Cardiac septum (tissue), 1 donor: ENCODE measurements at places on chromosomes 13 and 19. TPM values are rescaled to one million over a fixed set of nuclear protein-coding genes. Genes with fewer than 3 reads are reported as not detected.

DNA sequence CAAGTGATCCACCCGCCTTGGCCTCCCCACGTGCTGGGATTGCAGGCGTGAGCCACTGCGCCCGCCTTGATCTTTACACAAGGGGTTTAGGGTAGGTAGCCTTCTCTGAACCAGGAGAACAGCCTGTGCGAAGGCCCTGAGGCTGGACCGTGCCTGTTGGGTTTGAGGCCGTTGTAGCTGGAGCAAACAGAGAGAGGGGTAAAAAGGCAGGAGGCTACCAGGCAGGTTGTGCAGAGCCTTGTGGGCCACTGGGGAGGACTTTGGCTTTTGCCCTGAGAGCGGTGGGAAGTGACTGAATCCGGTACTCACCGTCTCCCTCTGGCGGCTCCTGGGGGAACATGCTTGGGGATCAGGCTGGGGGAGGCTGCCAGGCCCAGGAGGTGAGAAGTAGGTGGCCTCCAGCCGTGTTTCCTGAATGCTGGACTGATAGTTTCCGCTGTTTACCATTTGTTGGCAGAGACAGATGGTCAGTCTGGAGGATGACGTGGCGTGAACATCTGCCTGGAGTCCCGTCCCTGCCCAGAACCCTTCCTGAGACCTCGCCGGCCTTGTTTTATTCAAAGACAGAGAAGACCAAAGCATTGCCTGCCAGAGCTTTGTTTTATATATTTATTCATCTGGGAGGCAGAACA, 24.6 kb downstream of the SPC24 start:
- DNase-seq: peak; percentile 92

DNA sequence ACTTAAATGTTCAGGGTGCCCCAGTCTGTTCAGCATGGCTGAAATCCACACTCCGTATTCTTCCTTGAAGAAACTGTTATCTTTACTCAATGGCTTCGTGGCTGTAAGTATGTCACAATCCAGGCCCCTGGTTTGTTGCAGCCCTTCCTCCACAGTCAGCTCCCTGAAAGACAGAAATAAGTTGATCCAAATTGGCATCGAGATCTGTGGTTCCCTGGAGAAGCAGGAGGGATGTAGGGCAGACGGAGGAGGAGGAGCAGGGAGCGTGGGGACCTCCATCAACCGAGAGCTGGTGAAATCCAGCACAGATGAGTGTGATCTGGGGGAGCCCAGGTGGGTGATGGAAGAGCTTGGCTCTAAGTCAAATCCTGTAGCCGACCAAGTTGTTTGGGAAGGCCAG, 304 bp downstream of the TSPAN16 start:
- DNase-seq: no peak

DNA sequence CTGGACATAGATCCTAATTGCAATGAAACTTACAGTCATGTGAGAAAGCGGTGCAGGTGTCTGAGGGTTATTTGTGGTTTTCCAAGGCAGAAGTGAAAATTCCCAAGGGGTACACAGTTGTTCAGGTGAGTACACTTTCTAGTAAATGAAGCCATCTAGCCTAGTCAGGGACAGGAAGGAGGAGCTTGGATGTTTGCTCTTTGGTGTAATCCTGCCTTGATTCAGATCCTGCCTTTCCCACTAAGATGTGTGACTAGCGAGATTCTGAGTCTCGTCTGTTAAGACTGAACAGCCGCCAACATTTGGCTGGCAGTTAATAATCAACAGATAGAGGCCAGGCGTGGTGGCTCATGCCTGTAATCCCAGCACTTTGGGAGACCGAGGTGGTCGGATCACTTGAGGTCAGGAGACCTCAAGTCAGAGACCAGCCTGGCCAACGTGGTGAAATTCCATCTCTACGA, 2.5 kb downstream of the RPS9 start:
- no peak for DNase-seq

DNA sequence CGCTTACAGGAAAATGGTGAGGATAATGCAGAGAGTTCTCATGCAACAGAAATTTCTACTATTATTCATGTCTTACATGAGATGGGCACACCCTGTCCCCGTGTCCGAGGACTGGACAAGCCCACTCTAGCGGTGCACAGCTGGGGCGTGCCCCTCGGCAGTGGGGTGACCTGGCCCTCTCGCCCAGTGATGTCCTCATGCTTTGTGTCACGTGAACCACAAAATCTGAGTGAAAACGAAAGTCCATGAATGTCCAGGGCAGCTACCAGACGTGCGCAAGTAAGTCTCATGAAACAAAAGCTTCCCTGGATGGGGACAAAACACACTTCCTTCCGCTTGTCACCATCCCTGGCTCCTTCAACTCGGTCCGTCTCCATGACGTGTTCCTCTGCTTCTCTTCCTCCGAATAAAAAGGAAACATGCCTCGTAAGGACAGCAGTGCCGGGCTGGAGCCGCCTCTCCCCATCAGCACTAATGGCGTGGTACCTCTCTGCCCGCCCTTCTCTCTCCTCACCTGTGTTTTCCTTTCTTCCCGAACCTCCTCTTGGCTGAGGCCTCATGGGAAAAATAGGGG, 45.6 kb downstream of the ANKRD10 start:
- no peak for DNase-seq

Gene RINL
- 2.0 TPM for total RNA-seq

Gene MBD3L2
- total RNA-seq: not detected

GRCh38 chr13:112711528-112712265, 21.9 kb downstream of the ATP11A start:
- DNase-seq: peak; percentile 86

- no peak for DNase-seq
Measured at GRCh38 chr13:26390203-26390602, 136.3 kb downstream of the CDK8 start.

Gene ANGPTL8
- total RNA-seq: not detected

- no peak for DNase-seq
Measured at GRCh38 chr13:105732806-105733529, 802.5 kb downstream of the EFNB2 start.

DNA sequence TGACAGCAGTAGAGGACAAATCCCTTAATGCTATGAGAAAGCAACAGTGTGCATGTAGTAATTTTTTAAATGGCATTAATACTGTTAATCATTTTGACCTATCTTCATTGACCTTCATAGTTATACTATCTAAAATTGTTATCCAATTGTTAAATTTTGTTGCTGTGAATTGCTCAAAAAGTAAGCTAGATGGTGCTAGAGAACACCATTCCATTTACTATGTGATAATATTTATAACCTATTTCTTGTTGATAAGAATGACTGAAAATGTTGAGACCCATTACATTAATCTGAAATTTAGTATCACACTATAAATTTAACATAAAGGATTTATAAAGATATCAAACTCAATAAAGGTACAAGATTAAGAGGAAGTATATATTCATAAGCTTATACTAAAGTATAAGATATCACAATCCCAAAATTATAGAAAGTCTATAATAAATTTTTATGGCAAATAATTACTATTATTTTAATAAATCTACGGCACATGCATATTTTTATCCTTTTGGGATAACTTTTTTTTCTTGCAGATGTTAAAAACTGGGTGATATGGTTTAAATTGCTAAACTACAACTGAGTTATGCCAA, 1573.3 kb downstream of the PCDH9 start:
- no peak for DNase-seq

Gene CYP2S1
- total RNA-seq: 0.48 TPM

- peak; percentile 71 for DNase-seq
Measured at GRCh38 chr19:39297931-39298634, 1.9 kb downstream of the IFNL1 start.
